T-helper 9 cell (primary cell): ENCODE measurements at places on chromosomes 5 and 9.
A peak's percentile ranks its signal among the peaks of the same experiment; 100 is the strongest.

DNA sequence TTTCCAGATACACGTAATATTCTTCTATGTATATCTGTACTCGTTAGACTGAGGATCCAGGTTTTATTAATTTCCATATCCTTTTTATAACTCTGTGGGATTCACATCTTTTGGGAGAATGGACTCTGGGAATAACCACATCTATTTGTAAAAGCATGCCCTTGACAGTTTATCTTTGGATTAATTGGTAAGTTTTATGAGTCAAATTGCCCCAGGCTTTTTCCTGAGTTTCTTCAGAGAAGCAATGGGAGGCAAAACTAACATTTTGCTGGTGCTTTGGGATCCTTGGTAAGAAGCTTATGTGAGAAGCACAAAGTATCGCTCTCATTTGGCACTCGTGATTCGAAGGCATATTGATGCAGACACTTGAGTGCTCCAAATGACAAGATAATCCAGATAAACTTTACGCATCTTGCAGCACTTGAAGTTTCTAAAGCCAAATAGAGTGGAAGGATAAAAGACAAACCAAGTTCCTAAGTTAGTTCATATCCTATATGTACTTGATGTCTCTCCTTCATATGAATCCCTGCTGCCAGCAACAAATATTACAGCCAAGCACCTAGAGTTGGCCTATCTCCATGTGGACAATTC is 324.7 kb downstream of the TLE4 start:
- no peak for DNase-seq

- DNase-seq = no peak
Measured at GRCh38 chr9:99058964-99059921, 45.7 kb upstream of the TGFBR1 start.

DNA sequence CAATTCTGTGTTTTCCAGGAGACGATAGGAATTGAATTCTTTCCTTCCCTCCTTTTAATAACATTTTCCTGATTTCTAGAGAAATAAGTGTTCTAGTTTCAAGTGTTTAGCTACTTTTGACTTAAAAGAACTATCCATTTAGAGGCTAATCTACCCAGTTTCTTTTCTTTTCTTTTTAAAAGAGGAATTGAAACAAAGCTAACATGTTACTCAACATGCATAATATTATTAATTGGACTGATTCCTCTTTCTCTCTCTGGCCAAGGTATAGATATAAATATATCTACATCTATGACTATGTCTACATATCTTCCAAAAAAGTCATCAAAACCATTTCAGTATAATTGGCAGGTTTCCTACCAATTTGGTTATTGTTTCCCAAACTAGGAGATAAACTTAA is 309.8 kb downstream of the TRPM3 start:
- DNase-seq = no peak

- no peak for DNase-seq
Measured at GRCh38 chr5:141869514-141869913, 8.7 kb downstream of the PCDH1 start.

DNA sequence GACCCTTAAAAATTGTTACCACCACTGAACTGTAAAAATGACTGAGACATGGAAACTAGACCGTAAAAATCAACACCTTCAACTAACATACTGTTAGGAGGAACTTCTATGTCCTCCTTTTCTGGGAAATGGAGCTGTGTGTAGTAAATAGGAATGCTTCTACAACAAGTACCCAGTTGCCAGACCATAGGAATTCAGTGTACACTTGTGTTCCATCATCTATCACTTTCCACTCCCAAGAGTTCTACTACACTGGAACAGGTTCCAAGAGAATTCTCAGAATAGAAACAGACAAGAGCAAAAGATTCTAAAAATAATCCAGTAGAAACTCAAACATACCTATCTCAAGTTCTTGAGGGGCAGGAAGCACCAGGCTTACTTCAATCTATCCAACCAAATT is 23.6 kb downstream of the UBAP2 start:
- DNase-seq = no peak

DNA sequence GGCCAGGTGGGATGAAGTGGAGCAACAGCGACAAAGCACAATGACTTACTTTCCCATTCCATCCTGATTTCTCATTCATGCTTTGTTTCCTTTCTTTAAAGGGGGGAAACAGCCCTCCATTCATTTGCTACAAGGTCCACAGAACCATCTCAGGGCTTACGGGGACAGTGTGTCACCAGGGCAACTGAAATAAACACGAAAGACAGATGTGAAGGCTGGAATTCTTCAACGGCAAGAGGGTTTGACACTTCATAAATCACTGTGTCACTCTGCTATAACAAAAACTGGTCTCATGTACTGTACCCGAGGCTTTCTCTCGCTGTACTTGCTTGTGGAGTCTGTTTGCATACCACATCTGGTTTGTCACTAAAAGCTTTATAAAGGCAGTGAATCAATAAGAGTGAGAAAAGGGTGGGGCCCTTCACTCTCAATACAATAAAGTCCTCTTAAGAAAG is 150.8 kb downstream of the EFNA5 start:
- no peak for DNase-seq

GRCh38 chr5:107867266-107867665 is 196.5 kb upstream of the EFNA5 start:
- DNase-seq = no peak

GRCh38 chr5:72079288-72079687 is 28.0 kb upstream of the MAP1B start:
- no peak for DNase-seq

DNA sequence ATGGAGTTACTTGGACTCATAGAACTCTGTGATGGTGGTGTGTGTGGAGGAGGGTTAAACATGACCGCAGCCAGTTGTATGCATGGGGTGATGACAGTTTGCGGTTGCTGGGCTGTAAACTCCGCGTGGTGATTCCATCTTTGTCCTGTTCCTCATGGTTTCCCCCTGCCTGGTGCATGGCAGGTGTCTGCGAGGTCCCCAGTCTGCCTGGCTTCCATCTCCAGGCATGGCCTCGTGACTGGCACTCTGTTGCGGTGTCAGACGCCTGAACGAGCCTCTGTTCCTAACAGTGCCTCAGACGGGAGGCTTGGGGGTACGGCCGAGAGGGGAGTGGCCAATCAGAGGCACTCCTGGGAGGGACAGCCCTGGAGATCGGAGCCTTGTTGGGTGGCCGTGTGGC is 33.9 kb upstream of the SH3PXD2B start:
- DNase-seq = no peak

DNA sequence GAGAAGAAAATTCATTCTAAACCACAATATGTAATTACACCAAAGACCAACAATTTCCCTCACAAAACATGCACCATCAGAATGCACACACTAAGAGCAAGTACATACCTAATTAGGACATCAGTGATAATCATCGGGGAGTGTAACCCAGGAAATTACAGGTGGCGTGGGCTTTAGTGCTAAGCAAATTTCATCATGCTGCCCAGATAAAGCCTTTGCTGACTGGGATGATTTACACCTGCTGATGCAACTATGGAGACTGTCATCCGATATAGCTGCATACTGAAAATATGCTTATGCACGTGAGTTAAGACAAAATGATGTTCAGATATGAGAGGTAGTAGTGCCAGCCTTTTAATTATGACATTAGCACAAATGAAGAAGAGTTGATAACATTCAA is 123.2 kb downstream of the DCP2 start:
- DNase-seq = no peak

DNA sequence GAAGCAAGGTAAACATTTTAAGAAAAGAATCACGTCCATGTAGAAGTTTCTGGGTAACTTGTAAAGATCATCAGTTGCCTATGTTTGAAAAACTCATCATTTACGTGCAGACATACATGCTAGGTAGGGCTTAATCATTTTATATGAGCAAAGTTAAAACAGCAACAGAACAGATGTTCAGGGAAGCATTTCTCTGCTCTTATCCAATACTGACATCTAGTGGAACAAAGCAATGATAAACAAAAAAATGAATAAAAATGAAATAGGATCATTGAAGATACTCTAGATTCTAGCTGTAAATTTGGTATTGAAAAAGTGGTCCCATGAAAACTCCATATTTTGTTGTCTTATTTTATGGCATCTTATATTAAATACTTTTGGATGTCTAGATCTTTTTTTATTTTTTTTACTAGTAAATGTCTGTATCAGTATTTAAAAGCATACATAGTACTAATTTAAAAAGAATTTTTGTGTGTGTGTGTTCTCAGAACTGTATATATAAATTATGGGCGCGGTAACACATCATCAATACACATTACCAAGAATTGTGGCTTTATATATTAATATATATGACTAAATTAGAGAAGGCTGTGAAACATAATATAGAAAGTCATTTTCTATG is 1050.2 kb downstream of the CDH12 start:
- no peak for DNase-seq

- no peak for DNase-seq
Measured at GRCh38 chr9:136605988-136606660, 56.6 kb upstream of the EGFL7 start.

- peak; percentile 15 for DNase-seq
Measured at GRCh38 chr5:159316519-159317383, 13.5 kb downstream of the IL12B start.

DNA sequence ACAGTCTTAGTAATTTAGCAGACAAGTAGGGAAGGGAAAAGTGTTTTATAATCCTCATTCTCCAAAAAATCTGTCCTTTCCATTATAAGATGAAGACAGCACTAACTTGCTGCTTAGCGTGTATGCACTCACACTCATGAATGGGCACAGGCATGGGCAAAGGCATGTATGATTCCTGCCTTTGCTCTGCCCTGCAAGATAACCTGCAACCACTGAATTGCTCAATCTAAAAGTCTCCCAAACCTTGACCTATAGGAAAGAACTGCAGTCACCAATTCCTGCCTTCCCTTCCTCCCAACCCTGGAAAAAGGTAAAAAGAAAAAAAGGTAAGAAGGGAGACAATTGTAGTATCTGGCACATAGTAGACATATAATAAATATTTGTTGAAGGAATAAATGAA is 40.8 kb downstream of the ELL2 start:
- no peak for DNase-seq

DNA sequence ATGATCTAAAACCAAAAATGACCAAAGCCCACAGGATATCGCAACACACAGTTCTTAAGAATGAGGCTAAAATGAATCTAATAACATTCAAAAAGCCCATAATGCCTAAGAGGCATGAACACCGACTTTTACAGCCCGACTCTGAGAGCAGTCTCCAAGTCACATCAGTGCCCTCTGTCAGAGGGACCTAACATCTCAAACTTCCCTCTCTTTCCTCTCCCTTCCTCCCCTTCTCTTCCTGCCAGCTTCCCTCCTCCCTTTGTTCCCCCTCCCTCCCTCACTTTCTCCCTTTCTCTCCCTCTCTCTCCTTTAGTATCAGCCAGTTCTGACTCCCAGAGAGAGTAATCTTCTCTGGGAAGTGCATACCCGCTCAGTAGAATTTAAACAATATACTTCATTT is 154.4 kb downstream of the GLIS3 start:
- DNase-seq = no peak

GRCh38 chr9:98356953-98357690 is 101.7 kb upstream of the TBC1D2 start:
- no peak for DNase-seq

- DNase-seq = no peak
Measured at GRCh38 chr5:158658446-158659230, 441.1 kb downstream of the EBF1 start.

- DNase-seq = no peak
Measured at GRCh38 chr5:92676215-92677165, 904.5 kb downstream of the NR2F1-AS1 start.

- no peak for DNase-seq
Measured at GRCh38 chr5:141510850-141511601, 22.1 kb downstream of the PCDHGC5 start.

- no peak for DNase-seq
Measured at GRCh38 chr9:121518634-121519033, 19.0 kb upstream of the GGTA1 start.

GRCh38 chr9:125443367-125443766 is 181.7 kb downstream of the GAPVD1 start:
- no peak for DNase-seq

- no peak for DNase-seq
Measured at GRCh38 chr5:169763376-169764017, 126.4 kb downstream of the DOCK2 start.

DNA sequence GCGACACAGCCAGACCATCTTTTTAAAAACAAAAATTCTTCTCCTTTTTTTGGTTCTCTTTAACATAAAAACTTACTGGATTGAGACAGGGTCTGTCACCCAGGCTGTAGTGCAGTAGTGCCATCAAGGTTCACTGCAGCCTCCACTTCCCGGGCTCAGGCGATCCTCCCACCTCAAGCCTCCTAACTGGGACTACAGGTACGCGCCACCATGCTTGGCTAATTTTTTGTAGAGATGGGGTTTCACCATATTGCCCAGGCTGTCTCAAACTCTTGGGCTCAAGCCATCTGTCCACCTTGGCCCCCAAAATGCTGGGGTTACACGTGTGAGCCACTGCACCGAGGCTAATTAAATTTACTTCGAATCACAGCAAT is 13.8 kb downstream of the HNRNPK start:
- DNase-seq = no peak

GRCh38 chr5:171291371-171291770 is 17.7 kb upstream of the TLX3 start:
- DNase-seq = no peak

DNA sequence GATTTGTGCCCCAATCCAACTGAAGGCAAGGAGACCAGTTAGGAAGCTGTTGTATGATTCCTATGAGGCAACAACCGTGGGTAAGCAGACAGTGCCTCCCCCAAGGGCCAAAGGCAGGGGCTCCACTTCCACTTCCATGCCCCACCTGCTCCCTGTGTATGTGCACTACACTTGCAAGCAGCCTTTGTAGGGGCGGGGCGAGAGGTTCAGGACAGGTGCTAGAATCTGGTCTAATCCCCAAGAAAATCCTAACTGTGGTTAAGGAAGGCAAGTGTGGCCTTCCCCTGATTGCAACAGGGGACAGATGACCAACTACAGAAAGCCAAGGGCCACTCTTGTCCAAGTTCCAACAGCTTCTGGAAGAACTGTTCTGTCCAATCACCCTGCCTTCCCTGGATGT is 41.7 kb downstream of the B4GALT1 start:
- no peak for DNase-seq

- no peak for DNase-seq
Measured at GRCh38 chr5:140965905-140966292, 377 bp upstream of the PCDHAC2 start.

GRCh38 chr9:4096121-4096520 is 203.7 kb downstream of the GLIS3 start:
- no peak for DNase-seq

- no peak for DNase-seq
Measured at GRCh38 chr9:136084063-136084944, 10.8 kb downstream of the NACC2 start.

GRCh38 chr5:96336351-96336985 is 96.6 kb downstream of the PCSK1 start:
- peak; percentile 20 for DNase-seq

GRCh38 chr9:130768891-130769403 is 66.1 kb upstream of the ABL1 start:
- no peak for DNase-seq
